Activated CD8-positive, alpha-beta T cell treated with anti-CD3 and anti-CD28 coated beads, Interleukin-2, amount 10 ng/mL, durations not matched to agents 7 days and 5 days (primary cell): ENCODE measurements at places on chromosomes 6 and 20. TPM values are rescaled to one million over a fixed set of nuclear protein-coding genes. Genes with fewer than 3 reads are reported as not detected.

Gene RWDD2A
- total RNA-seq, result 0.87 TPM

Gene TINAG
- not detected for total RNA-seq

Gene MICA
- 8.7 TPM for total RNA-seq

Gene E2F1
- total RNA-seq, result 80.8 TPM

Gene CCR6
- 3.8 TPM for total RNA-seq

Gene NKX2-2
- total RNA-seq, result not detected

Gene C6orf163
- 1.5 TPM for total RNA-seq

Gene TCFL5
- total RNA-seq, result 9.6 TPM

Gene IFNGR1
- total RNA-seq, result 19.8 TPM

DNA sequence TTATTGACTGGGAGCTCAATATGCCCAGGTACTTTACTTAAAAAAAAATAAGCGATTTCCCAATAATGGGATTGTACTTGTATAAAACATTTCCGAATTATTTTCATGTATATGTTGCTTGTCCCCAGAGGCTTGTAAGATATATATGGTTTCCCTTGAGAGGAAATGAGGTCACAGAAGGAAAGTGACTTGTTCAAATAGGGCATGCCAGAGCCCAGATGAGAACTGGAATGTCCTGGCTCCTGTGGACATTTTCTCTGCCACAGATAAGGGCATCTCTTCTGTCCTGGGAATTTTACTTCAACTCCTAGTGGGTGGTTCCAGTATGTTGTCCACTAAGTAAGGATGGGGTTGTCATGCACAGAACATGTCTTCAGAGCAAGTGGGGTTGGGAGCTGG, 63.0 kb downstream of the LYRM2 start:
- peaks cover 3% of the 10 kb centered on the region for H3K27me3 ChIP-seq
- no peak overlapping the region for H3K4me3 ChIP-seq
- H3K4me1 ChIP-seq, result peaks cover 29% of the 10 kb centered on the region
- no peak for DNase-seq
- H3K36me3 ChIP-seq, result no peaks in the 10 kb centered on the region
- H3K27ac ChIP-seq, result peak overlapping the region; percentile 59

DNA sequence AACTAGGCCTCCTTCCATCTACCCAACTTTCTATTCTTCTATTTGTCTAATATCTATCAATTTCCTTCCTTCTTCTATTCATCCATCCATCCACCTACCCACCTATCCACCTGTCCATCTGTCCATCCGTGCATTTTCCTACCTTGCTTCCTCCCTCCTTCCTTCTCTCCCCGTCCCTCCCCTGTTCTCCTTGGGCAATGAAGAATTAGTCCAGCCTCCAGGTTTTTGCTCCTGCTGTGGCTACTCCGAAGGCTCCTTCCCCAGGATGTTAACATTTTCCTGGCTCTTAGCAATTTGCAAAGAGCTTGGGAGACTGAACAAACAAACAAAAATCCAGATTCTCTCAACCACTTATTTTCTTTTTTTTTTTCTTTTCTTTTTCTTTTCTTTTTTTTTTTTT, 81.6 kb downstream of the KCNB1 start:
- no peaks in the 10 kb centered on the region for H3K36me3 ChIP-seq
- H3K4me3 ChIP-seq, result no peak overlapping the region
- DNase-seq, result no peak
- H3K27me3 ChIP-seq, result peaks cover 8% of the 10 kb centered on the region
- no peaks in the 10 kb centered on the region for H3K4me1 ChIP-seq
- H3K27ac ChIP-seq, result no peak overlapping the region

DNA sequence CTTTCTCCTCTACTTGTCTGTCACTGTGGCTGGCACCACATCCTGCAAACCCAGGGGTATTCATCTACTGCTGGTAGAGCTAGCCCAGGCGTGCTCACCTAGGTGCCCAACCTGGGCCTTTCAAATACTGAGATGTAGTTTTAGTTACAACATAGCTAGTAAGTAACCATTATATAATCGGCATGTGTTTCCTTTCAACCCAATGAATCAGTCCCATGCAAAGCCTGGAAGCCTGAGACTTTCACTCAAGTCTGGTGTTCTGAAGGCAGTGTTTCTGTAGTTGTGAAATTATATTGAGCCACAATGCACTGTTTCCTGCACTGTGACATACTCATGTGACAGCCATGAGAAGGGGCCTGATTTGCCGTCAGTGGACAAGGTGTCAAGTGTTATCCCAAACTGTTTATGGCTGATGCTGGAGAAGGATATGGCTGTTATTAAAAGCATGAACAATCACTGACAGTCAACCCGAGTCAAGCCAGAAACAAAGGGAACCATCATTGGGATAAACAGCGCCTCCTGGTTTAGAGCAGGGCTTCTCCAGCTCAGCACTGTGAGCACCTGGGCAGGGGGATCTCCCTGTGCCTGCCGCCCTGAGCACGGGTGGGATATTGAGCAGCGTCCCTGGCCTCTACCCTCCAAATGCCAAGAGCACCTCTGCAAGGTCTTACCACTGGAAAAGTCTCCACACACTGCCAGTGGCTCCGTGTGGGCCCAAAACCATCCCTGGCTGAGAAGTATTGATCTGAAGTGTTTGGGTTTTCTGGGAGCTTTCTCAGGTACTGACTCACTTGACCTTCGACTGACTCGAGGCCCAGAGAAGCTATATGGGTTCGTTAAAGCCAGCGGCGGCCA, 1.6 kb downstream of the PSMA7 start:
- DNase-seq, result peak; percentile 56
- peak overlapping the region; percentile 87 for H3K4me3 ChIP-seq
- H3K36me3 ChIP-seq, result peaks cover 64% of the 10 kb centered on the region
- H3K27me3 ChIP-seq, result no peaks in the 10 kb centered on the region

- peak overlapping the region; percentile 100 for H3K27ac ChIP-seq
- no peak for DNase-seq
- H3K36me3 ChIP-seq, result peaks cover 56% of the 10 kb centered on the region
Observed at GRCh38 chr6:24667378-24667803, 514 bp downstream of the ACOT13 start.

DNA sequence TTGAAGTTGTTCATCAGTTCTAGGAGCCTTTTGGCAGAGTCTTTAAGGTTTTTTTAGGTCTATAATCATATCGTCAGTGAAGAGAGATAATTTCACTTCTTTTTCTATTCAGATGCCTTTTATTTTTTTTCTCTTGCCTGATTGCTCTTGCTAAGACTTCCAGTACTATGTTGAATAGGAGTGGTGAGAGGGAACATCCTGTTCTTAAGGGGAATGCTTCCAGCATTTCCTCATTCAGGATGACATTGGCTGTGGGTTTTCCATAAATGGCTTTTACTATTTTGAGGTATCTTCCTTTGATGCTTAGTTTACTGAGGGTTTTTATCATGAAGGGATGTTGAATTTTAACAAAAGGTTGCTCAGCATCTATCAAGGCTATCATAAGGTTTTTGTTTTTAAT, 109.5 kb downstream of the CLVS2 start:
- DNase-seq, result no peak

- H3K36me3 ChIP-seq, result no peaks in the 10 kb centered on the region
- DNase-seq, result no peak
- H3K4me1 ChIP-seq, result no peaks in the 10 kb centered on the region
- H3K27ac ChIP-seq, result no peak overlapping the region
Observed at GRCh38 chr6:163187201-163187600, 227.3 kb upstream of the QKI start.

- peaks cover 4% of the 10 kb centered on the region for H3K36me3 ChIP-seq
- H3K27ac ChIP-seq, result no peak overlapping the region
- peak overlapping the region; percentile 2 for H3K4me3 ChIP-seq
- DNase-seq, result peak; percentile 55
- peaks cover 56% of the 10 kb centered on the region for H3K4me1 ChIP-seq
Observed at GRCh38 chr6:26311012-26311384, 54.0 kb upstream of the BTN3A2 start.

DNA sequence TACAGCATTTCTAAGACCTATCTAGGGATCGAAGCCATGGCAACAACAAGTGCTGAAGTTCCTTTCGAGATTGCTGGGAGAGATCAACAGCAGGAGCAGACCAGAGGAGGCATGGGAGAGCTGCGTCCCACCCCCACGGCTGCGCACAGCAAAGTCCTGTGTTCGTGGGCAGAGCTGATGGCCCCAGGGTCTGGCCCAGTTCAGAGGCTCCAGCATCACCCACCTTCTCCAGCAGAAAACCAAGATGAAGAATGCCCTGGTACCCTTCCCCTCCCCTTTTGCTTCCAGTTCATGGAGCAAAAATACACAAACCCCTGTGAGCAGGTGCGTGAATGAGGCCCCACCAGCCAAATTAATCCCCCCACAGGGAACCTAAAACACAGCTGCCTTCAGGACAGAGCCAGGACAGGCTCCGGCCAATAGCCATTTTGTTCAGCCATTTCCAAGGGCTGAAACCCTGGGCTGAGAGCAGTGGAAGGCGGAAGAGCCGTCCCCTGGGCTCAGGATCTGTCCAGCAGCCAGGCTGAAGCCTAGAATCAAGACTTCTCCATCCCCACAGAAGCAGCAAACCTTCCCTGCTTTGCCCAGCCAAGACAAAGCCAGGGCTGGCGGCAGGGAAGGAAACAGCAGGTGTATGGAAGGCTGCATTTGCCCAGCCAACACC, 102.8 kb downstream of the PREX1 start:
- peak overlapping the region; percentile 78 for H3K27ac ChIP-seq
- H3K27me3 ChIP-seq, result no peaks in the 10 kb centered on the region
- no peak for DNase-seq
- H3K4me3 ChIP-seq, result no peak overlapping the region
- H3K4me1 ChIP-seq, result peaks cover 87% of the 10 kb centered on the region

GRCh38 chr20:37356961-37357371, 11.0 kb downstream of the SRC start:
- no peak overlapping the region for H3K4me3 ChIP-seq
- peaks cover 3% of the 10 kb centered on the region for H3K4me1 ChIP-seq
- H3K36me3 ChIP-seq, result no peaks in the 10 kb centered on the region
- no peak for DNase-seq

DNA sequence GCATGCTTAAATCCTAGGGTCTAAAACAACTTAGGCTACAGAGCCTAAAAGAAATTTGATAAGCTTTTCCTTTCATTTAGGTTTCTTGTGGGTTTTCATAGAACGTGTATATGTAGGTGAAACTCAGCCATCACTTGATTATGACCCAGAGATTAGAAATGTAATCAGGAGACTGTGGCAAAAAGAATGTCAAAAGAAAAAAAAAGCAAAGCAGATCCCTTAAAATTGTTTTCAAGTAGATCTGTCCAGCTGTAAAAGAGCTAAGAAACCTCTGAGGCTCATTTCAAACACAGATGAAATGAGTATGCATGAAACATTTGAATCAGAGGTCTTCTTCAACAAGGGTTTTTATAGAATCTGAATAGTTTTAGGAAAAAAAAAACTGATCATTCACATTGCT, 341.3 kb upstream of the PRDM1 start:
- H3K4me1 ChIP-seq, result peaks cover 19% of the 10 kb centered on the region
- no peak overlapping the region for H3K27ac ChIP-seq
- no peak overlapping the region for H3K4me3 ChIP-seq
- peaks cover 18% of the 10 kb centered on the region for H3K27me3 ChIP-seq
- H3K36me3 ChIP-seq, result no peaks in the 10 kb centered on the region
- no peak for DNase-seq

- no peak overlapping the region for H3K4me3 ChIP-seq
- H3K27ac ChIP-seq, result no peak overlapping the region
- H3K4me1 ChIP-seq, result peaks cover 3% of the 10 kb centered on the region
- H3K27me3 ChIP-seq, result peaks cover 28% of the 10 kb centered on the region
- no peaks in the 10 kb centered on the region for H3K36me3 ChIP-seq
- no peak for DNase-seq
Observed at GRCh38 chr6:1400126-1400850, 10.9 kb downstream of the FOXF2 start.

- H3K27me3 ChIP-seq, result no peaks in the 10 kb centered on the region
- H3K4me1 ChIP-seq, result peaks cover 2% of the 10 kb centered on the region
- no peak for DNase-seq
- no peak overlapping the region for H3K4me3 ChIP-seq
- H3K27ac ChIP-seq, result no peak overlapping the region
Observed at GRCh38 chr6:131400054-131400778, 172.8 kb upstream of the ARG1 start.

GRCh38 chr20:57655809-57656155, 35.6 kb upstream of the ZBP1 start:
- H3K4me1 ChIP-seq, result peaks cover 30% of the 10 kb centered on the region
- DNase-seq, result no peak
- no peak overlapping the region for H3K4me3 ChIP-seq
- no peaks in the 10 kb centered on the region for H3K27me3 ChIP-seq
- no peaks in the 10 kb centered on the region for H3K36me3 ChIP-seq

DNA sequence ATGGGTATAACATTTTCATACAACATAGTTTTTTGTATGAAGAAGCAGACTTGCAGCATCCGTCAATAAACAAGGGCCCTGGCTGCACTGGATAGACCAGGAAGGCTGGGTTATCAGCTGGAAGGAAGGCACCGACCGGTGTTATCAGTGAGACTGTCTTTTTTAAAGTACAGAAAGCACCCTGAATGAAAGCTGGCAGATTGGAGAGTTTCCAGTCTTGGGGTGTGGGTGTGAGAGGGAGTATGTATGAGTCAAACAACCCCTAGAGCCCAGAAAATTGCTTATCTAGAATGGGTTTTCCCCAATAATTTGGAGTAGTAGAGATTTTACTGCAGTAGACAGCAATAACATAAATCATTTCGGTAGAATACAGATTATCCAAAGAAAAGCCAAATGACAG, 42.4 kb downstream of the TXLNB start:
- H3K27ac ChIP-seq, result no peak overlapping the region
- peak; percentile 22 for DNase-seq
- H3K4me1 ChIP-seq, result peaks cover 37% of the 10 kb centered on the region
- no peaks in the 10 kb centered on the region for H3K36me3 ChIP-seq

DNA sequence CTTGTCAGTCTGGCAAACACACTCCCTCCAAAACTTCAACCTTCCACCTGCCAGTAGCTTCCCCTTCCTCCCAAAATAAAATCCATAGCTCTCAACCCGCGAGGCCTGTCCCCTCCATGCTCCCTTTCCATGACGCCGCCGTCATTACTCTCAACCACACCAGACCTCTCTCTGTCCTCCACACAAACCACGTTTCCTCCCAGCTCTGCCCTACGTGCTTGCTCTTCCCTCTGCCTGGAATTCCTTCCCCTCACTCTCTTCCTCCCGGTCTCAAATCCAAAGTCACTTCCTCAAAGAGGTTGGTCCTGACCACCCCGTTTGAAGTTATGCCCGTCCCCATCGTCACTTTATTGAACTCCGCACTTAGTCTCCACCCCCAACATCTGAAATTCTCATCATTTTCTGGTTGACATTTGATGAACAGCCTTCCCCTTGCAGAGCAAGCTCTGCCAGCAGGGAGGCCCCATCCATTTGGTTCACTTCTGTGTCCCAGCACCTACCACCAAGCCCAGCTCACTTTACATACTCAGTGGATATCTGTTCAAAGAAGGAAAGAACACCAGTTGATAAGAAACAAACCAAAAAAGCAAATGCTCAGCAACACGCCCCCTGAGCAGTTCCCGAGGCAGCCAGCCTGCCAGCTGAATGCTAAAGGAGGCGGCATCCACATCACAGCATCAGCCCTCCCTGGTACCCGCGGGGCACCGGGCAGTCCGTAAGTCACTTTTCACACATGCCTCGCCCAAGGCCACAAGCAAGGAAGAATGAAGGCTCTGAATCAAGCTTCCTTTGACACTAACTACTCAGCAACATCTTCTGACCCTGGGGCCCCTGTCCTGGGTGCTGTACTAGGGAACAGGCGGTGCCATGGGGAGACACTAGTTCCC, 125.0 kb downstream of the NFATC2 start:
- no peaks in the 10 kb centered on the region for H3K27me3 ChIP-seq
- H3K4me1 ChIP-seq, result peaks cover 74% of the 10 kb centered on the region
- peaks cover 65% of the 10 kb centered on the region for H3K36me3 ChIP-seq
- DNase-seq, result no peak
- peak overlapping the region; percentile 15 for H3K4me3 ChIP-seq
- H3K27ac ChIP-seq, result peak overlapping the region; percentile 68

GRCh38 chr20:31968291-31969126, 558 bp downstream of the XKR7 start:
- peaks cover 37% of the 10 kb centered on the region for H3K27me3 ChIP-seq
- no peaks in the 10 kb centered on the region for H3K36me3 ChIP-seq
- H3K4me3 ChIP-seq, result peak overlapping the region; percentile 74
- DNase-seq, result peak; percentile 89
- H3K27ac ChIP-seq, result no peak overlapping the region
